ENCODE measurements at places on chromosomes 2 and 18.

DNA sequence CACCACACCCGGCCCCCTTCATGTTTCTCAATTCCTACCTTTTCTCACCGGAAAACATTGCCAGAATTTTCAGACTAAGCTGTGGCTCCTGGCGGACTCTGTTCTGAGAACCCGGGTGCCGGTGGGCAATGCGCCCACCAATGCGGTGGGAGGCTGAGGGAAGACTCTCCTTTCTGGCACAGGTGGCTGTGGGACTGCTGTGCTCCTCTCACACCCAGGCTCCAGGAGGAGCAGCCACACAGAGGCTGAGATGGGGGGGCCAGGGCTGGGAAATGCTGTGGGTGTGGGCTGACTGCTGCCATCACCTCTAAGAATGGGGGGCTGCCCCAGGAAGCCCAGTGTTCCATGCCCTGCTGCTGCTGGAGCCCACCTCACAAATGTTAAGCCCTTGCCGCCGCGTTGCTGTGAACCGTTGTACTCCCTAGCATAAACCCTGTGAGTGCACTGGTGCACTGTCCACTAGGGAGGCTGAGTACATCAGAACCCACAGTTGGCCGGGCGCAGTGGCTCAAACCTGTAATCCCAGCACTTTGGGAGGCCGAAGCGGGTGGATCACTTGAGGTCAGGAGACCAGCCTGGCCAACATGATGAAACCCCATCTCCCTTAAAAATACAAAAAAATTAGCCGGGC, 152.6 kb downstream of the LDLRAD4 start:
- no peak for DNase-seq

DNA sequence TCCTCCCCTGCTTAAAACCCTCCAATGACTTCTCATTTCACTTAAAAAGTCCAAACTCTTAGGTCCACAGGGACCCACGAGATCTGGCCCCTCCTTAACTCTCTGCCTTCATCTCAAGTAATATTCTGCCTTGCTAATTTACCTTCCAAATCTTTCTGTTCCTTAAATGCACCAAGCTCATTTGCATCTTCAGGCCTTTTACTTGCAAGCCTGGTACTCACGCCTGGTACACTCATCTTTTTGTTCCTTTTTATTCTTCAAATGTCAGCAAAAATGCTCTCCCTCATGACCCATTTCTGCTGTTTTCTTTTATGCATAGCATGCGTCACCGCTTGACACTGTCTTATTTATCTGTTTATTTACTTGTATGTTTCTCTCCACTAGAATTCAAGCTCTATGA, 2.7 kb upstream of the WIPF1 start:
- peak; percentile 90 for DNase-seq

DNA sequence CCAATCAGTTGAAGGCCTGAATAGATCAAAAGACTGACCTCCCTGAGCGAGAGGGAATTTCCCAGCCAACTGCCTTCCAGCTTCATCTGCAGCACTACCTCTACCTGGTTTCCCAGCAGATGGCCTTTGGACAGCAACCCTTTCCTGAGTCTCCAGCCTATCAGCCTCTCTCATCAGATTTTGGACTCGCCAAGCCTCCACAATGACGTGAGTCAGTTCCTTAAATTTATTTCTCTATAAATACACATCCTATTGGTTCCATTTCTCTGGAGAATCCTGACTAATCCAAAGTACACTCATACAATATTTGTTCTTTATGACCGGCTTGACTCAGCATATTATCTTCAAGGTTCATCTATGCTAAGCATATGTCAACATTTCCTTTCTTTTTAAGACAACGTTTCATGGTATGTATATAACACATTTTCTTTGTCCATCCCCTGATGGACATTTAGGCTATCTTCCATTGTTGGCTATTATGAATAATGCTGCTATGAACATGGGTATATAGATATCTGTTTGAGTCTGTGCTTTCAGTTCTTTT, 294.6 kb downstream of the LRATD1 start:
- no peak for DNase-seq

DNA sequence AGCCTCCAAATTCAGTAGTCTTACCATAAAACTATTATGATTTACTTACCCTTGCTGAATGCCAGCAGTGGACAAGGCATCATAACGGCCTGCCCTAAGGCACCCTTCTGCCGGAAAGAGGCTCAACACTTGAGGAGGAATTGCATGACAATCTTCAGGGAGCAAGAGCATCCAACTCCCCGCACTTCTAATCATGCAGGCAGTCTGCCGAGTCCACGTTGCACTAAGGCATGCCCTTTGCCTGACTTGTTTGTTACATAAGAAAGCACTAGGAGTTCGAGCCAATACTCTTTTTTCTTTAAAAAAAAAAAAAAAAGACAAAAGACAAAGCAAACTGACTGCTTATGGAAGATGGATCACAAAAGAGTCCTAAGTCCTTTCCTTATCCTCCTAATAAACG, 17.9 kb upstream of the SPTBN1 start:
- no peak for DNase-seq

DNA sequence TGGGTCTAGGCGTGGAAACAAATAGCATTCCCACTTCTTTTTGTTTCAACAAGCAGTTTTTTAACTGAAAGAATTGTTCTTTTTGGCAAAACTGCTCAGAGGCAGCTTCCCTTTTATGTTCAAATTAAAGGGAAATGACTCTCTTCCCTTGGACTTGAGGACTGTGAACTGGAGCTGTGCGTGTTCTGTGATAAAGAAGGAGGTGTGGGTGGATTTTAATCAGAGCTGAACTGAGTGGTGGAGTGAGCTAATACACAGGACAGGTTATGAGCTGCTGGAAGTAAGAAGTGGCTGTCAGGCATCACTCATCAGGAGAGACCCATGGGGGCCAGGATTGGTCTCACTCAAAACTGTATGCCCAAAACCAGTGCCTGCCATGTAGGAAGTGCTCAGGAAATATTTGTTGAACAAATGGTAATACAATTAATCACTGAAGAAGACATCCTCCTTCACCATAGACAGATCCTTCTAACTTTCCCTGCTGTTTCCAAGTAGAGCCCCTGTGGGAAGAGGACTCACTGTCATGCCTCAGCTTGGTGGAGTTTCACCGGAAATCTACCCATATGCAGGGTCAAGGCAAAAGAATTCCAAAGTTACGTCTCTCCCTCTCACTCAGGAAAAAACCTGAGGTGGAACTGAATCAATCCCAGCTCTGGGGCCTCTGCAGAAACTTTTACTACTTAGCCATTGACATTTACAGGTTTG, 55.9 kb downstream of the FEZ2 start:
- DNase-seq: peak; percentile 17

GRCh38 chr18:7577706-7578105, 10.6 kb downstream of the PTPRM start:
- DNase-seq: no peak

- DNase-seq: no peak
Observed at GRCh38 chr2:159202568-159203071, 83.9 kb downstream of the WDSUB1 start.

DNA sequence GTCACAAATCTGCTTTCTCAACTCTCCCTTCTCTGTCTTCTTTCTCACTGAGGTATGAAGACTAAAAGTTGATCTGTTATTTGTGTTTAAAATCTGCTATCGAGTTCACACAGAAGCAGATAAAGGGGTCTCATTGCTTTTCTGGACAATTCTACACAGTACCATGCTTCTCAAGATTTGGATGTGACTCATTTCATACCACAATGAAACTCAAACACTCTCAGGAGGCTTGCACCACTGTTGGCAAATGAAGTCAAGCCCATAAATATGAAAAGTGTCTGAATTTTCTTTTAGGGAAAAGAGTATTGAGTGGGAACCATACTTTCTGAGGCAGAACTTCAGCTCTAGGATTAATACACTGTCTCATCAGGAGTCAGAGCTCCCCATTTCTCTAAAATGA, 274.6 kb upstream of the CYRIA start:
- no peak for DNase-seq

DNA sequence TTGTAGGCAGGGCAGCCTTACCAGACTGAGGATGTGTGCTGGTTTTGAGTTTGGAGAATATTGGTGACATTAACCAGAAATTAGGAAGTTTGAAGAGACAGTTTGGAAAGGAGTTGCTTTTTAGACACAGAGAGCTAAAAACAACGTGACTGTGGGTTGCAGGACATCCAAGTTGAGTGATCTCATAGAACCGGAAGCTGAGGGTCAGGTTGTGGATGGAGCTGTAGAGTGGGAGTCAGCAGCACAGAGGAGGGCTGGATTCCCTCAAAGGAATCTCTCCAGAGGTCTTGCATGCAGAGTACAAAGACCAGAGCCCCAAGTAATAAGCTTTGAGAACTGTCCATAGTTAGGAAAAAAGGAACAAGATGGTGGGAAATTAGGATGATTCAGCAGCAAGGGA, 9.3 kb downstream of the MAPRE3 start:
- DNase-seq: no peak

- no peak for DNase-seq
Observed at GRCh38 chr2:121375621-121376159, 90.7 kb upstream of the TFCP2L1 start.

DNA sequence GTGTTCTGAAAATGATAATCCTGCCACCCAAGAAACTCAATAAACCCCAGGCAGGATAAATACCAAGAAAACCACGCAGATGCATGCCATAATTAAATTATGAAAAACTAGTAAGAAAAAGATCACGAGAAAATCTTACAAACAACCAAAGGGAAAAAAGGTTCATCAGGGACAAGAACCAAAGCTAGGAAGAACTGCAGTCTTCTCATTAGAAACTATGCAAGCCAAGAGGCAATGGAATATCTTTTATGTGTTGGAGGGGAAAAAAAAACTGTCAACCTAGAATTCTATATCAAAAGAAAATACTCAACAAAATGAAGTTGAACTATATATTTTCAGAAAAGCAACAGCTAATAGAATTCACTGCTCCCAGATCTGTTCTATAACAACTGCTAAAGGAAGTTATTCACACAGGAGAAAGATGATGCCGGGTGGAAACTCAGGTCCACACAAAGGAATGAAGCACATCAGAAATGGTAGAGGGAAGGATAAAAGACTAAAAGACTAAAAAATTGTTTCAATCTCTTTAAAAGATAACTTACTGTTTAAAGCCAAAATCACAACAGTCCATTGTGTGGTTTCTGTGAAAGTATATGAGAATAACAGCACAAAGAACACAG, 55.0 kb downstream of the NDUFA10 start:
- DNase-seq: no peak

- DNase-seq: no peak
Observed at GRCh38 chr18:48216639-48217257, 192.4 kb downstream of the ZBTB7C start.

DNA sequence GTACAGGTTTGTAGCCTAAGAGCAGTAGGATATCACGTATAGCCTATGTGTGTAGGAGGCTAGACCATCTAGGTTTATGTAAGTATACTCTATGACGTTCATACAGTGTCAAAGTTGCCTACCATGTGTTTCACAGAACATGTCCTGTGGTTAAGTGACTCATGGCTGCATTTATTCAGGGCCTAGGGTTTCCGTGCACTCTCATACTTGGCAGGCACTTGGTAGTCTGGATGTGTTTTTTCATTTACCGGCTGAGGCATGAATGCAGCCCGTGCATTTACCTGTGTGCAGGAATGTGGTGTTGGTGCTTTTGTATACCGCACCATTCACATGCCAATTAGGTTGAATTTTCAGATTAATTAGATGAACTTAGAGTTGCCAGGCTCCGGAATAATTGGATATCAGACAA, 43.4 kb downstream of the MYL12B start:
- DNase-seq: peak; percentile 54

DNA sequence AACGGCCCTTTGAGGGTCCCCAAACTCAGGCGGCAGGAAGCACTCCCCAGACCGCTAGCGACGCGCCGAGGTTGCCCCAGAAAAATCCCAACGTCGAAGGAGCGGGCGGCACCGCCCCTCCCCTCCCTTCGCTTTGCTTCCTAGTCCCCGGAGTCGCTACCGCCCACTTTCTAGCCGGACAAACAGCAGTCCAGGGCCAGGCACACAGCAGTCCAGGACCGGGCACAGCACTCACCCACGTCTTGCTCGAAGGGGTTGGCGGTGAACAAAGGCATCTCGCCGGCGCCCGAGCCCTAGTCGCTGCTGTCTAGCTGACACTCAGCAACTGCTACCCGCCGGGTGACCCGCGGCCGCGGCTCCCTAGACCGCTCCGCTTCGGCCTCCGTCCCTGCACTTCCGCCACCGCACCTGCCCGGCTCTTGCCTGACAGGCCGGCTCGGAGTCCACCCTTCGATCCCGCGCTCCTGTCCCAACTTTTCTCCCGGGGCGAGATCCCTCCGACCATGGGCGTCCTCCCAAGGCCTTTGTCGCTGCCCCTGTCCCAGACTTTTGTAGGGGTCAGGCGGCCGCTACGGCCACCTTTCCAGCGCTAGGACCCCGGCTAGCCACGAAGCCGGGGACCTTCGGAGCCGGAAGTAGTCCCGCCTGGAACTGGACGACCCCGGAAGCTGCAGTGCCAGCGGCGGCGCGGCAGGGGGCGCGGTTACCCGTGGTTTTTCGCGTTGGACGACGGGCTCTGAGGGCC, at the start of gene STAM2:
Gene STAM2 (minus strand): TSS at position 396 of the 745 bp plus-strand sequence. CDS start 121 bp downstream, at position 275.
- peak; percentile 96 for DNase-seq

- peak; percentile 77 for DNase-seq
Observed at GRCh38 chr2:43158259-43158880, 68.0 kb downstream of the ZFP36L2 start.

- DNase-seq: no peak
Observed at GRCh38 chr2:83069724-83070123, 1389.4 kb downstream of the SUCLG1 start.

GRCh38 chr2:4381773-4382172, 678.4 kb downstream of the DCDC2C start:
- no peak for DNase-seq

DNA sequence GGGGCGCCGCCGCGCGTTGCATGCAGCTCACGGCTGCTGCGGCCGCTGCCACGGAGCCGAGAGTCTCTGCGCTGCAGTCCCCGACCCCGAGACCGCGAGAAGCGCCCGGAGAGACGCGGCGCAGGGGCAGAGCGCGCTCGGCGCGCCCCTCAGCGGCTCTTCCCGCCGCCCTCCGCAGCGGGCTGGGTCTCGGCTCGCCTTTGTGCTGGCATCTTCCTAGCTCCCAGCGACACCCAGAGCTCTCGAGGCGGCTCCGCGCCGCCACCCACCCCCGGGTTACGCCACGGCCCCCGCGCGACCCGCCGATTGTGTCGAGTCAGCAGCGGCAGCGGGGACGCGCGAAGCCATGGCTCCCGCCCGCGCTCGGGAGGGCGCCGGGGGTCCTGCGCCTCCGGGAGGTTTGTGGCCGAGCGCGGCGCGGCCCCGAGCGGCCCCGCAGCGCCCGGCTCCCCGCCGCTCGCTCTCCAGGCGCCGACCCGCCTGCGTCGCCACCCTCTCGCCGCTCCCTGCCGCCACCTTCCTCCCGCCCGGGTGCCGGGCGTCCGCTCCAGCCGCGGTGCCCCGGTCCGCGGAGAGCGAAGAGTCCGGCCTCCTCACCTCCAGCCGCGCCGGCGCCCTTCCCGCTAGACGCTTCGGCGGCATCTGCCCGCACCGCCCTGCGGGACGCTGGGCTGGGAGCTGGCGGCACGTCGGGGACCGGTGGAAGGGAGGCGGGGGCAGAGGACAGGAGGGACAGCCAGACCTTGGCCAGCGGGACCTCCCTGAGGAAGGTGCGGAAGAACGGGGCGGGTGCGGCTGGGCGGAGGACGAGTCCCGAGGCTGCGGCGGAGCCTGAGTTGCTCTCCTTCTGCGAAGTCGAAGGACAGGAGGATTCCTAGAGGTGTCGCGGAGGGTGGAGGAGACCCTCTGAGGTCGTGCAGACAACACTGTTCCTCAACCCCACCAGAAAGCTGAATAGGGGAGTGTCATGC, 46.3 kb upstream of the CCDC150 start:
- peak; percentile 10 for DNase-seq
